ENCODE measurements at places on chromosomes 1 and 21.

DNA sequence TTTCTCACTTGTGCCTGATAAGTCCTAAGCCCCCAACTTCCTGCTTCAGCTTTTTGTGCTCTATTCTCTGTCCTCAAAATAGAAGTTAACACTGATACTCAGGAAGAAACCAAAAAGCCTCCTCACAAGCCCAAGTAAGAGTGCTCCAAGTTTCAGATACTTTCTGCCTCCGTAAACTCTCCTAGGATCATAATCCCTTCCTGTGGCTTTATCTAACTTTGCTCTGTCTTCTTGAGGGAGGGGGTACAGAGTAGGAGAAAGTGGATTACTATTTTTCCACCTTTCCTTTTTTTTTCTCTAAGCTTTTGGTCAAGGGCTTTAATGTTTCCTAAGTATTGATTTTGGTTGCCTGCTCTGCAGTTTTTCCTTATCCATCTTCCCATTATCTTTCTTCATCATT is 54.6 kb downstream of the DPH5 start:
- no peak for DNase-seq

GRCh38 chr1:46530791-46531409 is 20.5 kb downstream of the KNCN start:
- no peak for DNase-seq

DNA sequence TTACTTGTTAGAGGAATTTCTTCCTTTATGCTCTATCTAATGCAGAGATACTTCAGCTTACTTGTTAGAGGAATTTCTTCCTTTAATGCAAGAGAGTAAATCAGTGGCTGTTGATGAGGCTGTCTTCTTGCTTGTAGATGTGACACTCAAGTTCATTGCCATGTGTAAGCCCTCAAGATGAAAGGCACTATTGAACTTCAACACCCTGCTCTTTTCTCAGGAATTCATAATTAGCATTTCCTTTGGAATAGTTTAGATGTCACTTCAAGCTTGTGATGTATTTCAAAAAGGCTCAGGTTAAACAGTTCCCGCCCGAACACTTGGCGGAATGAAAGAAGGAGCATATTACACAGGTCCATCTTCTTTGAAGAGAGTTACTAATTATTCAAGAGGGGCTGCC is 251.9 kb downstream of the RGS7 start:
- DNase-seq: no peak

- peak; percentile 23 for DNase-seq
These were observed 88.0 kb upstream of the ZNF648 start for GRCh38 chr1:182149411-182149965.

DNA sequence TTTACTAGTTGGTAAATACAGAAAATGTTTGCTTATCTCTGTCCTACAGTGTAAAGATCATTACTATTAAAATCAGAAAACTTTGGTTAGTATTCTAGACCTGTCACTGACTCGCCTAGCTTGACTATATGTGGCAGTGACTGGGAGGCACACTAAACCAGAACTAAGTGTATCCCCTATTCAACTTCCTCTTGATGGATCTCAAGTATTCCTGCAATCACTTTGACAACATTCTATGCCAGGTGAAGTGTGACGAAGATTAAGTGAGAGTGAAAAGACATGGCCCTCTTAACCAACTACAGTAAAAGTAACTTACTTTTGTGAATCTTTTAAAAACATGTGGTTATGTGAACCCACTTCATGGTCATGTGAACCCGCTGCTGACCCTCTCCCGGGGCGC is 223.0 kb upstream of the ADAMTS5 start:
- no peak for DNase-seq

- no peak for DNase-seq
These were observed 35.8 kb downstream of the RIPK4 start for GRCh38 chr21:41731081-41731480.

GRCh38 chr1:67855961-67856360 is 22.7 kb upstream of the GNG12 start:
- no peak for DNase-seq

DNA sequence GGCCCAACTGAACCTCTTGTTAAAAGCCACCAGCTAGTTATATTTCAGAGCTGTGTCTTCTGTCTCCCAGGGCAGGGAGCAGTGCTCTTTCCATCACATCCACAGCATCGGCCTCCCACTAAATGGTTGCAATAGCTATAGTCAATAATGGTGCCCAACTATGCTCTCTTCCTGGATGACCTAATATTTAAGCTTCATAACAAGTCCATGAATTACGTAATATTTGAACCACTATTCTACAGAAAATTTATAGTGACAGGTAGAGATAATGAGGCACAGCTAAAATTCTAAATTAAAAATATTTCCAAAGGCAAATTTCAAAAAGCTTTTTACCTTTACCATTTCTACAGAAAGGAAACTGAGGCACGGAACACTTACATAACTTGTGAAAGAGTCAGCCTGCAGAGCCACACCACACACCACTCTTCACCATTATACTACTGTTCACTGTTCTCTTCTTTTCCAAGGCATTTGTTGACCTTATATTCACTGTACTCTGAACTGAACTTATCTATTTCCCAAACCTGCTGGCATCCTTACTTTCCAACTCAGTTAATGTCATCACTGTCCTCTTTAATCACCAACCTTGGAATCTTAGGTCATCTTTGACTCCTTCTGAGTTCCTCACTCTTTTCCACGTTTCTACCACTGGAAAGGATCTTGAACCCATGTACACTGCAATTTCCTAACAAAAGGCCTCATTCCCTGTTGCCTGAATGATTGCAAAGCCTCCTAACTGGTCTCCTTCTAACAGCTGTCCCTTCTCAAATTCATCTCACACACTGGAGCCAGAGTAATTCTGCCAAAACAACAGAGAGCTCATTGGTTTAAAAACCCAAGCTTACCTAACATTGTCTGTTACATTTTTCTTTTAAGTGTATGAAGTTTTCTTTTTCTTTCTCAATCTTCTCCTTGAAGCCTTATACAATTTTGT is 85.5 kb downstream of the DDAH1 start:
- DNase-seq: no peak

- DNase-seq: no peak
These were observed 18.0 kb downstream of the FRRS1 start for GRCh38 chr1:99748419-99748818.

DNA sequence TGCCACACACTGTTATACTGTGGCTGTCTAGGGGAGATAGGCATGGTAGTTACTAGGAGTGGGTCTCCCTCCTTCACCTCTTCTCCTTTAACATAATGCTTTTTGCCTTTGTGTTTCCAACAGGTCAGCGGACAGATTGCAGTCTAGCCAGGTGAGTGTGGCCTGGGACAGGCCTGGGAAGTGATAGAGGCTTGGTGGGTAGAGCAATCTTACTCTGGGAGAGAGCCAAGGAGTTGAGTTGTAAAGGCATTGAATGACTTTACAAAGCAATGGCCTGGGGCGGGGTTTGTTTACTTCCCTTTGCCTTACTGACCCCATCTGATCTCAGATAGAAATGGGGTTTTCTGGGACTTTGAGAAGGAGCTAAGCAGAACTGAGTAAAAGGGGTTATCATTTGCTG is 51.0 kb upstream of the IKBKE start:
- no peak for DNase-seq

DNA sequence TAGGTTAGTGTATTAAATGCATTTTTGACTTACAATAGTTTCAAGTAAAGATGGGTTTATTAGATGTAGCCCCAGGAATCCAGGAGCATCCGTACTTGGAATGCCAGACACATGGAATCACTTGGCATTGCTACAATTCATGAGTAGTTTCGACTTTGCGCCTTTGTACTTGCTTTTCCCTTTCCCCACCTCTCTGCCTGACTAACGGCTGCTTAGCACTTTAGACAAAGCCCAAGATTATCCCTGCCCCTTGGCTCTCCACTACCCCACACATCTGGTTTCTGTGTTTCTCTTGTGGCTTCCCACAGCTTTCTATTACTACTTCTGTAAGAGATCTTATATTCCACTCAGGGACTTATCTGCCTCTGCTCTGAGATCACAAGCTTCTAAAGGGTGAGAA is 397.7 kb upstream of the POU3F1 start:
- DNase-seq: no peak

DNA sequence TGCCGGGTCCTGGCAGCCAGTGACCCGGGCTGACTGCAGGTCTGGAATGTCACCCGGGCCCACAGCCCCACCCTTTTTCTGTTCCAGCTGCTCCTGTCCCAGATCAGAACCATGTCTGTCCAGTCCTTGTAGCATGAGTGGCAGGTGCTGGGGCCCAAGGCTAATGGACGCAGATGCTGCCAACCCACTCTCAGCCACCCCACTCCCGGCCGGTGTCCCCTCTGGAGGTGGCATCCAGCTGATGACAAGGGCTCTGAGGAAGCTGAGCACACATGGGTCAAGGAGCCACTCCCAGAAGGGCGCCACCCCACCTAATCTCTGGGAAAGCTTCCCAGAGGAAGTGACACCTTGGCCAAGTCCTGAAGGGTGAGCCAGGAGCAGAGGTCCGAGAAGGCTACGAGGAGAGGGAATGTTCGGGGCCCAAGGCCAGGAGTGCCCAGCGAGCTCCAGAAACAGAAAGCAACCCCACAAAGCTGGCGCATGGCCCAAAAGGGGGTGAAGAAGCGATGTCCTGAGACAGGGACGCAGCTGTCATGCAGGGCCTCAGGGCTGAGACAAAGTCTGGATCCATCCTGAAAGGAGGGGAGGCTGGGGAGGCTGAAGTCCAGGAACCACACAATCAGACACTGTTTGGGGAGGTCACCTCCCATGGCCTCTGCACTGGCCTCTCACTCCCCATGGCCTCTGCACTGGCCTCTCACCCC is 39.5 kb downstream of the ACOT7 start:
- no peak for DNase-seq

DNA sequence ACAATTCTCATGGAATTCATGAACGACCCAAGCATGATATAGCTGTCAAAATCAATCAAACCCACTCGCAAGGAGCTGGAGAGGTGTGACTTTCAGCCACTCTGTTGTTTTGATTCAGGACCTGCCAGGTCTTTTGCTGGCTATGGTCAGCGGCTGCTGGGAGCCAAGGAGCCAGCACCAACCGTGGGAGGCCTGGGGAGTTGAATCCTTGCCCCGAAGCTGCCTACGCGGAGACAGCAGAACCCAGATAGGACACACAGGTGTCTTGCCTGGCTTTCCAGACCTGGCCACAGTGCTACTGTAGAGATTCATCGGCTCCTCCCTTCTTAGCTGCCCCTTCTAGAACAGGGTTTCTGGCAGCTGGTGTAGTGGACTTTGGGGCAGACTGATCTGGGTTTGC is 42.7 kb downstream of the ZSCAN20 start:
- DNase-seq: no peak

DNA sequence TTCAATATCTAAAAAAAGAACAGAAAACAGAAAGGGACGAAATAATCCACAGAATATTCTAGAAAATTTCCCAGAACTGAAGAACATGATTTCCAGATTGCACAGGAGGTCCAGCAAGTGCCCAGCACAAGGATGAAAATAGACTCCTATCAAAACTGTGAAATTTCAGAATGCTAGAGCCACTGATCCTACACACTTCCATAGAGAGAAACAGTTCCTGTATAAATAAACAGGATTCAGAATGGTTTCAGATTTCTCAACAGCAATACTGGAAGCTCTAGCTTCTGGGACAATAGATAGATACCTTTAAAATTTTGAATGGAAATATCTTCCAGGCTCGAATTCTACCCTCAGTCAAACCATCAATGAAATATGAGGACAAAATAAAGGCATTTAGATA is 4.6 kb downstream of the TARBP1 start:
- DNase-seq: no peak

GRCh38 chr1:84425150-84425896 is 27.0 kb downstream of the DNASE2B start:
- DNase-seq: no peak

DNA sequence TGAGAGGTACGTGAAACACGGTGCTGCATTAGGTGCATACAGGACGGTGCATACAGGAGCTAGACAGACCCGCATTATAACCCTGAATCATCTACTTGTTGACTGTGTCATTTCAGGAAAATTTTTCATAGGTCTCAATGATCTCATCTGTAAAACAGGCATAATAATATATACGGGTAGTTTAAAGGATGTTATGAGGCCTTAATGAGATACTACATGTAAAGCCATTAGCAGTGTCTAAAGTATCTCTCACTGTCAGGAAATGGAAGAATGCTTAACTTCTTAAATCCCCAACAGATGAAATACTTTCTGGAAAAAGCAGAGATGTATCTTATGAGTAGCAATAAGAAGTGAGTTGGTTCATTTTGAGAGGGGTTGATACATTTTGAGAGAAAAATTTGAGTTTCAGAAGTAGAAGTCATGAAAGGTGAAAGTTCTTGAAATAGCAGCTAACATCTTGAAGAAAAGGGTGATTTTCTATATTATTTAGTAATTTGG is 669.6 kb downstream of the PTPRC start:
- no peak for DNase-seq

- no peak for DNase-seq
These were observed 131.5 kb upstream of the ZNF648 start for GRCh38 chr1:182192966-182193365.

- no peak for DNase-seq
These were observed 9.2 kb downstream of the SRSF4 start for GRCh38 chr1:29172415-29172939.

DNA sequence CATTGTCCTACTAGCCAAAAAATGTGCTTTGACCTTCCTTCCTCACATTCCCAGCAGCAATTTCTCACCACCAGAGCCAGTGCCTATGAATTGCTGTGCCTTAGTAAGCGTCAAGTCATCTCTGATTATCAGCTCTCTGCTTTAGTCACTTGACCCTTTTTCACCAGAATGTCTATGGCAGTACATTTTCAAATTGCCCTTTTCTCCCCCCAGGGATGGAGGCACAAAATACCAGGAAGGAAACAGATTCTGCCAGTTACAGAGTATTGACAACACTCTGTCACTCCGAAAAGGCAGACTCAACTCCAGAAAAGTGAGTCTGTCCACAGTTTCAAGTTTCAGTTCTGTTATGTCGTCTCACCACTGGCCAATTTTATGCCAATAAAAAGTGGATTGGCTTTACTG is 167.4 kb downstream of the TNFSF18 start:
- no peak for DNase-seq

GRCh38 chr1:203823306-203823705 is 27.9 kb downstream of the ZBED6 start:
- no peak for DNase-seq

GRCh38 chr1:163565166-163565565 is 243.4 kb downstream of the NUF2 start:
- DNase-seq: no peak

Measured in CD4-positive, alpha-beta T cell treated with Interleukin-4 for 4 hours (primary cell).